Activated naive CD4-positive, alpha-beta T cell treated with anti-CD3 and anti-CD28 coated beads, Interleukin-2, amount 50 U/mL, for 72 hours (primary cell): ENCODE measurements at places on chromosomes 11 and 22.

- no peak for DNase-seq
Observed at GRCh38 chr22:42074132-42074811, at the start of gene PHETA2. Gene PHETA2, plus strand, starts transcription at chr22:42074248. Its CDS starts 3,046 bp downstream, at chr22:42077294.

- no peak for DNase-seq
Observed at GRCh38 chr11:90446207-90446606, 223.4 kb upstream of the CHORDC1 start.

DNA sequence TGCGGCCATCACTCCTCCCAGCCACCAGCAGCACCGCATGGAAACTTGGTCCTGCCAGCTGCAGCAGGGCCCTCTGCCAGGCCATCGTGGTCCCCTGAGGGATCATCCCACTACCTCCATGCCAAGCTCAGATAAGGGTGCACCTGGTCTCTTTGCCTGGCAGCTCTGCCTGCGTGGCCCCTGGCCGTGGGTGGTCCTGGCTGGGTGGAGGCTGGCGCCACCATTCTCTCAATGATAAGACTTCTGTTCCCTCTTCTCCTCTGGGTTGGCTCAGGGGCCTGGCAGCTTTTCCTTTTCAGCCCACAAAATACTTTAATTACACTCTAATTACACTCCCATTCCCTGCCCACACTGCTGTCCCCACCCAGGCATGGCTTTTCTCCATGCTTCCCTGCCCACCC is 26.8 kb upstream of the TSKU start:
- no peak for DNase-seq

GRCh38 chr11:28649922-28650321 is 541.7 kb downstream of the METTL15 start:
- no peak for DNase-seq

DNA sequence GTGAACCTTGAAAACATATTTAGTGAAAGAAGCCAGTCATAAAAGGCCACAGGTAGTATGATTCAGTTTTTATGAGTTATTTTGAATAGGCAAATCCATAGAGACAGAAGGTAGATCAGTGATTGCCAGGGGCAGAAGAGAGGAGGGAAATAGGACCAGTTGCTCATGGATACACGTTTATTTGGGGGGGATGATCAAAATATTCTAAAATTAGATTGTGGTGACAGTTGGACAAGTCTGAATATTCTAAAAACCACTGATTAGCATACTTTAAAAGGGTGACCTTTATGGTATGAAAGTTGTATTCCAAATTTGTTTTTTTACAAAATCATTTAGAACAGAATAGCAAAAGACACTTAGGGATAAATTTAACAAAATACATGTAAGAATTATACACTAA is 28.6 kb downstream of the QSER1 start:
- no peak for DNase-seq

- no peak for DNase-seq
Observed at GRCh38 chr22:27747396-27748221, 53.9 kb downstream of the MN1 start.

DNA sequence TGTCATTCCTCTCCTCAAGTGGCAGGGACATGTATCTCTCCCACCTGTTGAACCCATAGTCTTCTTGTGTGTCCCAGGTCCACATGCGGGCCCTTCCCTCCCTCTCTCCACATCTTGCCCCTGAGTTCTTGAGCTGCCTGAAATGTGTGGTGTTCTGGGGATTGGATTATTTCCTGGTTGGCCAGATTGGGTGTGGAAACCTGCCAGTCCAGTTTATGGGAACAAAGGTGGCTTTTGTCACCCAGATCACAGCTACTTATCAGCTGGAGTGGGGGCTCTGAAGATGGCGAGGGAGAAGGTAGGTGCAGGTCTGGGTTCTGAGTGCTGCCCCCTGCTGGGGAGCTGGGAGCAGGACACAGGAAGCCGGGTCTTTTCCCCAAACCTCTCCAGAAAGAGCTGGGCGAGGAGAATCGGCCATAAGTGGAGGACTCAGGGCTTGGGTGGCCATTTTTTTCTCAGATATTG is 14.2 kb downstream of the DTX4 start:
- DNase-seq, result peak; percentile 64

DNA sequence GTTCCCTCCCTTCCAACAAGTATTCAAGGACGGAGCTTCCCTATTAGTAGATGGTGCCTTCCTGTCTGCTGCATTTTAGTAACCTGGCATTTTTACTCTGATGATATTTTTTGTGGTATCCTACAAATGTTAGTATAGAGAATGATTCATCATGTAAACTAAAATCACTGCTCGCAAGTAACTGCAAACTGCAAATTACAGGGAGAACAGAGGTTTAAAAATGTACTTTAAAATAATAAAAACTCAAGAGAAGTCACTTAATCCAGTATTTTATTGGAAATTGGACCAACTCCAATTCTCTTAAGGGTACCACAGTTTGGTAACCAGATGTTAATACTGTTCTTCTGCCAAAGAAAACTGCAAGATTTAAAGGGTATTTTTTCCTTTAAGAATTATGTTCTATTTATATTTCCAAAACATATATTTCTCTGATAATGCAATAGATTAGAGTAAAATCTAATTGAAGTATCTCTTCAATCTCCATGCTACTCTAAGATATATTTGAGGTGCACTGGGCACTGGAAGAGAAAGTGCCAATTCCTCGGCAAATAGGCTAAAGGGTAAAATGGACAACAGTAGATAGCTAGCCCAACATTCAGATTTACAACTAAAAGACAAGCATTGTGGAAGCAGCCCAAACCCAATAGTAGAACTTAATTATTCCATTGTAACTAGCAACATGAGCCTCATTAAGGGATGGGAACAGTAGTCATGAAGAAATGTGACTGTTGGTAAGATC is 298.0 kb downstream of the TTC28 start:
- no peak for DNase-seq

DNA sequence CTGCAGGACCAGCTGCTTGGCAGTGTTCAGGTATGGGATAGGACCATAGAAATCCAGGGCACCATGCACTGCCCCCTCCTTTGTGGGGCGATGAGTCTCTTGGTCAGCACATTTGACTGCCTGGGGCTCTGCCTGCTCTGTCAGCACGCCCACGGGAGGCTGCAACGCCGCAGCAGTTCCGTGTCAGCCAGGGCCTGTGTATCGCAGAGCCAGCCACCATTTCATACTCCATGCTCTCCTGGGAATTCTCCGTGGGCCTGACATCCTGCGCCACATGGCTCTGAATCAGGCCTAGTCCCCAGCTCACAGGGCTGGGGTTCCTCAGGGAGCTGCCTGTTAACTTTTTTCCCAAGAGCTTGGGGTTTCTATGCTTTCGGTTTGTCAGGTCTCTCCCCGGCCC is 16.9 kb upstream of the RELT start:
- DNase-seq, result no peak

- no peak for DNase-seq
Observed at GRCh38 chr11:85805387-85805786, 5.6 kb downstream of the SYTL2 start.

DNA sequence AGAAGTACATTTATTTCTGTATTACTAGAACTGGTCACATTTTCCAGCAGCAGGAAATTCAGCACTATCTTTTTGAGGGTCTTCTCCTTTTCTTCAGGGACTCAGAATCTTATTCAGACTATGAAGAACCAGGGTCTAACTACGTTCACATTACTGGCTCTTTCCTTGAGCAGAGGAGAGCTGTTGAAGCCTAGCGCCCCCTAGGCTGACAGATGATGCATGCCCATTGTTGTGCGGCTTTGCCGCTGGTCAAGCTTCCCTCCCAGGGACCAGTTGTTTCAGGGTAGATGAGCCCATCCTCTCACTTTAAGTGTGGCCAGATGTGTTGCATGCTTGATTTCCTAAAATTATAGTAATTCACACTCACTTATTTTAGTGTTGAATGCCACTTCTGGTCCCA is 168.2 kb upstream of the PDGFD start:
- no peak for DNase-seq

DNA sequence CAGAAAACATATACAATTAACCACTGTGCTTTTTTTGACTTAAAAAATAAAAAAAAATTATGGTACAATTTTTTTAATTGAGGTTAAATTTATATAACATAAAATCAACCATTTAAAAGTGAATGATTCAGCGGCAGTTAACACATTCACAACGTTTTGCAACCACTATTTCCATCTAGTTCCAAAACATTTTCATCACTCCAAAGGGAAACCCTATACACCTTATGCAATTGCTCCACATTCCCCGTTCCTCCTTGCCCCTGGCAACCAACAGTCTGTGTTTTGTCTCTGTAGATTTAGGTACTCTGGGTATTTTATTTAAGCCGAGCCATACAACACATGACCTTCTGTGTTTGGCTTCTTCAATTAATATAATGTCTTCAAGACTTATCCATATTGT is 15.3 kb downstream of the DDI1 start:
- no peak for DNase-seq

DNA sequence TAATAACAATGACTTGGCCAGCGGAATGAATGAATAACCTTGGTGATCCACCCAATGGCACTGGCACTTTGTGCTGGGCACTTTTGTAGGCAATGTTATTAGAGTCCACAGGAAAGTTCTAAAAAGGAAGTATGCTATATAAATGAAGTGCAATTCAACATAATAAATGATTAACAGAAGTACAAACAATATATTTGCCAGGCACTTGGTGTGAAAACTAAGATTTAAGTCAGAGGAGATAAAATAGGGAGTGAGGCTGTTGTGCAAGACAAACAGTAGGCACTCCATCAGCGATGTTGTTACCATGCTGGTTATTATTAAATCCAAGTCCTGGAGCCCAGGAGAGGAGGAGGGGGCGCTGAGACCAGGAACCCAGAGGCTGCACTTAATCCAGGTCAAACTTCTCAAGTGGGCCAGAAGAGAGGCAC is 173.8 kb downstream of the LARGE1 start:
- no peak for DNase-seq

- DNase-seq, result no peak
Observed at GRCh38 chr11:23453522-23453921, 593.2 kb upstream of the CCDC179 start.

- no peak for DNase-seq
Observed at GRCh38 chr11:63635762-63636465, 21.7 kb upstream of the PLAAT3 start.

DNA sequence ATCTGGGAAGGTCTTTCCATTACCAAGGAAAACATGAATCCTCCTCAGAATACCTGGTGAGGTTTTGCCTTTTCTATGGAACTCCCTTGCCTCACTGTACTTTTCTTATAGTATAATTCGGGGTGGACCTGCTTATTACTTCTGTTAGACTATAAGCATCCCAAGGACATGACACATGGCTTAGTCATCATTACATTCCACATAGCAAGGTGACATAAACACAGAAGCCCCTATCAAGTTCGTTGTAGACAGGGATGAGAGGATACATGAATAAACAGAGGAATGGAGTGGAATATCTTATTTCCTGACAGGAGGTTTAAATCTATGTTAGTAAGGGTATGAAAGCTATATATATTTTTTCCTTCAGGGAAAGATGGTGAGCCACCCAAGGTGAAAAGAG is 532.2 kb upstream of the CCDC90B start:
- no peak for DNase-seq
